ENCODE measurements at places on chromosomes 1 and 21. TPM values are rescaled to one million over a fixed set of nuclear protein-coding genes. Genes with fewer than 3 reads are reported as not detected.

- DNase-seq, result no peak
Measured at GRCh38 chr1:25876693-25877077, 1.2 kb upstream of the PAQR7 start.

GRCh38 chr1:110880708-110881374 lies 7.9 kb downstream of the CD53 start:
- DNase-seq, result no peak

The MYBPHL gene
- total RNA-seq, result not detected

DNA sequence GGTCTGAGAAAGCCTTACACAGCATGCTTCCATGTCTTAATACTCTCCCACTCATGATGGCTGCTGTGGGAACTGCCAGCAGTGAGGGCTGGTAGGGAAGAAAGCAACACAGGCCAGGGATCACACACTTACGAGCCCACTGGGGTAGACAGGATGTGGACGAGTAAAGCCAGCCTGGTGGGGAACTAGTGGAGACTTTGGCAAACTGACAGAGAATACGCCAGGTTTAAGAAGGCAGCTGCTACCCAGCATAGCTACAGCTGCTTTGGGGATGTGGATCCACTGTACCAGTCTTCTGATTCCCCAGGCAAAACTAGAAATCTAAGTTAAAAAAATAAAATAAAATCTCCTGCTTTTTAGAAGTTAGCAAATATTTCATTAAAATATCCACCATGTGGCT lies 664.0 kb downstream of the SMYD3 start:
- DNase-seq, result no peak

The RGL1 gene
- total RNA-seq, result 33.8 TPM

The SMG5 gene
- total RNA-seq, result 146 TPM

GRCh38 chr1:18646786-18647410 lies 16.3 kb downstream of the PAX7 start:
- no peak for DNase-seq

DNA sequence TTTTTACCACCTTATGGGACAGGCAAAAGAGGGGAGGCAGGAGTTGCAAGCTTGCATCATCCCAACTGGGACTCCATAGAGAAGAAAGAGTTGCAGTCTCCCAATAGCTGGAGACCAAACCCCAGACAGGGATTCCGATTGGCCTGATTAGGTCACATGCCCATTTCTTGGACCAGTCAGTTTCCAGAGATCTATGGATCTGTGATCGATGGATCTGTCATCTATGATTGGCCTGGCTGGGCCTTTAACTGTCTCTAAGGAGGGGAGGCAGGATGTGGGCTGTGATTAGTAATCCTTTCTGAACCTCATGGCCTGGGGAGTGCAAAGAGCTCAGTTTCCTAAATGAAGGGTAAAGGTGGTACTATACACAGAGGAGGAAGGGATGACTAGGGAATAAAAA lies 252.1 kb downstream of the MATN1 start:
- no peak for DNase-seq

DNA sequence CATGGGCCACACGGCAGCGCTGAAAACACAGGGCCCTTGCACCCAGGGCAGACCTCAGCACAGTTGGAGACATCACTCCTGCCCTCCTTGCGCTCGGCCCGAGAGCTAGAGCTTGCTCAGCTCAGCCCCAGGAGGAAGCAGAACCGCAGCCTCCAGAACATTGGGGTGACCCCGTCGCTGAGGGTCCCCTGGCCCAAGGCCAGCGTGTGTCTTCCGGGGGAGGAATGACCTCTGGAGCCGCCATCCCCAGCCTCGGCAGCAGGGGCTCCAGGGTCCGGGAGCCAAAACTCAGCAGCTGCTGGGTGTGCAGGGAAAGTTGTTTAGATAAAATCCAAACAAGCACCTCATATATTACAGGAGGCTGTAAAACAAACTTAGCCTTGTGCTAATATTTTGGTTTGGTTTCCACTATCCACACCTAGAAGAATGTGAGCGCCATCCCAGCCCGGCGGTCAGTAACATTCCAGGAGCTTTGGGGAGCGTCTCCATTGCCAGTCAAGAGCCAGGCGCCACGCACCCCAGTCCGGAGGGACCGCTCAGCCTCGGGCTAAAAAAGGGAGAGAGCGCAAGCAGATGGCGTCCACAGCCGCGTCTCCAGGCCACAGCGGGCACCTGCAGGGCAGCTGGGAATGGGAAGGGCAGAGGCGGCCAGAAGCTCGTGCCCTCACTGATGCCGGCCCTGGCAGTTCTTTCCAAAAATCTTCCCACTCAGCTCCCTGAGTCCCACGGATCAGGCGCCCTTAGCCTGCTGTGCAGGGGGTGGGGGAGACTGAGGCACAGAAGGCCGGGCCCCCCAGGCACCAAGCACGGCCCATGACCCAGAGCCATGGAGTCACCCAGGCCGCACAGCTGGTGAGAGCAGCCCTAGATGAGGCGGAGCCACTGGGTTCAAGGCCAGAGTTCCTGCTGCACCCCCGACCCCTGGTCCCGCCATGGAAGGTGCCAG lies 52.0 kb downstream of the SLX9 start:
- no peak for DNase-seq

DNA sequence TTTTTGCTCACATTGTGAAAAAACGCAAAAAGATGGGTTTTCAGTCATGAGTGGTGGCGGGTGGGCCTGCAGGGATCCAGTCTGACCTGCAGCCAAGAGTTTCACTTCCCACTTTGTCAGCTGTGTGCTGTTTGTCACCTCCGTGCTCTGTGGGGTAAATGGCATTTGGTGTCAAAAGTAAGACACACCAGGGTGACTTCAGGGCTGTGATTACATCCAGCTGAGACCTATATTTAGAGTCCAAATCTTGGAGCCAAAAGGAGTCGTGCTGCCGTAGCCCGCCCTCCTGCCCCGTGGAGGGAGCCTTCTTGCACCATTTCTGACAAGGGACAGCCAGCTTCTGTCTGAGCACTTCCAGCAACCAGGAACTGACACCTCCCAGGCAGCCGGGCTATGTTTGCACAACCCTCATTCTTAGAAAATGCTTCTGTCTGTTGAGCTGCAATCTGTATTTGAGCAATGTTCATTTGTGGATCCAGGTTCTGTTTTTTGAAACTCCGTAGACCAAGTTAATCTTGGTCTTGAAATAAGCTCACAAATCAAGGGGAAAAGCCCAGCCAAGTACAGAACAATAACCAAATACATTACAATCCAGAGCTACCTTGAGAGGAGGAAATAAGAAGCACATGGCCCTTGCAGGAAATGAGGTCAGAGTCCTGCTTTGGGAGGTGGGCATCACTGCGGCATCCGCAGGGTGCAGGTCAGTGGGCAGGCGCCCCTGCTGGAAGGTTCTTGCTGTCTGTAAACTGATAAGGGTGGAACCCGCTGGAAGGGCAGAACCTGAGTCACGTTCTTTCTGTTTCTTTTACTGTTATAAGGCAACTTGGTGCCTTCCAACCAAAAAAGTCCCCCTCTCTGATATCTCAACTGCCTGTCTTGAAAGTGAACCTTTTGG lies 14.4 kb downstream of the ABCG1 start:
- no peak for DNase-seq

- DNase-seq, result no peak
Measured at GRCh38 chr1:55057956-55058298, 18.6 kb downstream of the PCSK9 start.

- DNase-seq, result peak; percentile 70
Measured at GRCh38 chr1:116152950-116153691, 41.9 kb downstream of the MAB21L3 start.

GRCh38 chr21:44555200-44555875 lies 3.3 kb downstream of the KRTAP10-3 start:
- no peak for DNase-seq

The SPRR1A gene
- total RNA-seq, result not detected

The PLA2G5 gene
- total RNA-seq, result not detected

GRCh38 chr1:107277022-107277421 lies 136.2 kb downstream of the NTNG1 start:
- peak; percentile 40 for DNase-seq

DNA sequence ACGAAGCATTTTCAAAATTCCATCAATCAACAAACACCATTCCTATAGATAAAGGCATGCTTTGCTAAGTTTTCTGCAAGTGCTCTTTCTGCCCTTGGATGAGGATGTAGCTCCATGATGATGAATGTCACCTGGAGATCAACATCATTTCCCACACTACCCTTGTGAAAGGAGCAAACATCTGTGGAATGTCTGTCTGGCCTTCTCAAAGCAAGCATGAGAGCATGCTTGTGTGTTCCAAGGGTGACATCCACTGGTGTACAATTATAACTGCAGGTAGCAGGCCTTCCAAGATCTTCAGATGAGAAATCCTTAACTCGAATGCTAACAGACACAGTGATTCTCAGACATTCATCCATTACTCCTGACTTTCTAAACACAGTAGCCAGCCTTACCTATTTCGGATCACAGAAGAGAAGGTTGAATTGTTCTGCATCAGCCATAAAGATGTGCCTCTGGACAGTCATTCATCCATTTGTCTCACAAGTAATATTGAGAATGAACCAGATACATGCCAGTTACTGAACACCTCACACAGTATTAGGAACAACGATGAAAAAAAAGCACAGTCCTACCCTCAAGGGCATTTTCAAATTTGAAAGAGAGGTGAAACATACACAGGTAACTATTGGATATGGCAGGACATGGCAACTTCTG lies 162.4 kb downstream of the TPR start:
- DNase-seq, result peak; percentile 74

DNA sequence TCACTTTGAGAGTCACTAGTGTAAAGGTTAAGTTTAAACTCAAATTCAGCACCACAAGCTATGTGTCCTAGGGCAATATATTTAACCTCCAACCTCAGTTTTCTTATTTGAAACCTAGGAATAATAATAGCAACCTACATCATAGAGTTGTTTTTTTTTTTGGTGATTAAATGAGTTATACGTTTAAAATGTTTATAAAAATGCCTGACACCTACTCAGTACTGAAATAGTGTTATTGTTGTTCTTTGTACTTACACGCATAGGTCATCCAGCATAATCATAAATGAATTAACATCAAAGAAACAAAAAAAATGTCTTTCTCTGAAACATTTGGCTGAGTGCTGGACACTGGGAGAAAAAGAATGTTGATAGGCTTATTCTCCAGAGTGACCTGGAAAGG lies 266.8 kb upstream of the PRMT6 start:
- DNase-seq, result no peak

The LENEP gene
- 0.50 TPM for total RNA-seq

The VSIG8 gene
- not detected for total RNA-seq

- DNase-seq, result no peak
Measured at GRCh38 chr21:30979054-30979453, 59.2 kb downstream of the KRTAP19-8 start.

DNA sequence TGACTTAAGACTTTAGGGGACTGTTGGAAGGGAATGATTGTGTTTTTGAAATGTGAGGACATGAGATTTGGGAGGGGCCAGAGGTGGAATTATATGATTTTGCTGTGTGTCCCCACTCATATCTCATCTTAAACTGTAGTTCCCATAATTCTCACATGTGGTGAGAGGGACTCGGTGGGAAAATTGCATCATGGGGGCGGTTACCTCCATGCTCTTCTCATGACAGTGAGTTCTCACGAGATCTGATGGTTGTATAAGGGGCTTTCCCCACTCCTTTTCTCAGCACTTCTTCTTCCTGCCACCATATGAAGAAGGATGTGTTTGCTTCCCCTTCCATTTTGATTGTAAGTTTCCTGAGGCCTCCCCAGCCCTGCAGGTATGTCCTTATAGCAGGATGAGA lies 35.0 kb upstream of the SCAF4 start:
- no peak for DNase-seq

The LDLRAD2 gene
- not detected for total RNA-seq

- DNase-seq, result peak; percentile 51
Measured at GRCh38 chr1:869499-870244, 54.1 kb upstream of the SAMD11 start.

The DCST2 gene
- 0.26 TPM for total RNA-seq

- no peak for DNase-seq
Measured at GRCh38 chr1:208061632-208062031, 150.7 kb upstream of the CD34 start.

The HSF2BP gene
- total RNA-seq, result 11.9 TPM

DNA sequence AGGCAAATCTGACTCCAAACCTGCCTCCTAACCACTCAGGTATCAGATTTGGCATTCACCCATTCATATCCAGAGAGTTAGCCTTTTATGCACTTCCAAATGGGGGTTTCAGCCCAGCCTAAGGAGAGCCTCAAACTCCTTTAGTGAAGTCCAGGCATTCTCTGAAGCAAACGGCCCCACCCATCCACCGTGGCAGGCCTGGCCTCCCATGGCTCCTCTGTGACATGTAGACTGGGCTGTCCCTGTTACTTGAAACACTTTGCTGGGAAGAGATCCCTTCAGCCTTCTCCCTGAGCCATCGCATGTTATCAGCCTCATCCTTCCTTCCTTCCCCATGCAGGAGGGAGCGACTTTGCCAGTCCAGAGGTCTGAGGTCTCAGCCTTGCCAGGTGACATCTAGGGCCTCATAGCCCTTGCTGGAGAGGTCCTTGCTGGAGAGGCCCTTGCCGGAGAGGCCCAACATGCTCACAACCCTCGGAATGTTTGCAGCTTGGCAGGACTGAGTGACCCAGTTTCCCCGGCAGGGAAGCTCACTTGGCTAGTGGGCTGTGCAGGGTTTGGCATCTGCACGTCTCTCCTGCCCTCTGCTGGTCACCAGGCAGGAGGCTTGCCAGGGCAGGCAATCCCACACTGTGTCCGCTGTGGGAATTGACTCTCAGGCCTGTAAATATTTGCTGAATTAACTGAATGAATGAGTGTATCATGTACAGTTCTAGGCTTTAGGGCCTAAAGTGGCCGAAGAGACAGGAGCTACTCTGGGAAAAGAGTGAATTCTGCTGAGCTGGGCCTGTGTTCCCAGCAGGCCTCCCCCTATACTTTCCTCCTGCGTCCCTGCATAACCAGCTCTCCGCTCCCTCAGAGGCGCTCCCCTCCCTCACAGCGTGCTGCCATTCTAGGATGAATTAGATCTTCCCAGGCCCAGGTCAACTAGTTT lies 26.7 kb upstream of the RBM15 start:
- DNase-seq, result peak; percentile 74

DNA sequence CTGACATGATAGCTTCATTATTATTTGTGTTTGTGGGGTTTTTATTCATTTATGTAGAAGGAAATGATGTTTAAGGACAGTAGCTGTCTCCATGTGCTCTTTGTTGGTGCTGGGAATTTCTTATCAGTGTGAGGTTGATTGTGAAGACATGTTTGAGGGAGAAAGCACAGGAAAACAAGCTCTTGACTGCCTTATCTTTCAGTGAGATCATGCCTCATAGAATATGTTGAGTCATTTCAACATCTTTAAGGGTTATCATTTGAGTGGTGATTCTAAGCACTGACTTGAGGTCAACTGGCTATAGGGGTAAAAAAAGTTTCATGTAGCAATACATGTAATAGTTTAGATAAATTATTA lies 405.1 kb upstream of the ADAMTS5 start:
- peak; percentile 12 for DNase-seq

The EPHA10 gene
- total RNA-seq, result 2.8 TPM
